ENCODE measurements at places on chromosomes 16 and 17. TPM values are rescaled to one million over a fixed set of nuclear protein-coding genes. Genes with fewer than 3 reads are reported as not detected.

- peak; percentile 76 for DNase-seq
Measured at GRCh38 chr16:78097548-78097947, 1.9 kb upstream of the WWOX start.

DNA sequence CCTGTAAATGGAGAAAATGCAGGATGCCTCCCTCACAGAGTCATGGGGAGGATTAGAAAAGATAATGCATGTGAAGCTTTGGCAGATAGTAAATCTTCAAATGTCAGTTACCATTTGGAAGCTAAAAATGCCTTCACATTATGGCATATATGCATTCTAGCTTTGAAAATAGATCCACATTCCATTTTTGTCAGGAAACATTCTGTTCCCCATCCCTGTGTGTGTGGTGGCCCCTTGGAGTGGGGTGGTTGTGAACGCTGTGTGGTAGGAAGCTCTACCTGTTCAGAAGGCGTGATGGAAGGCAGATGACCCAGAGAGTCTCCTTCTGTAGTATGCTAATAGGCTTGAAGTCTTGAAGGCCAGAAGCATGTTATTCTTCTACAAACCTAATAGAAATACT lies 242.0 kb downstream of the HAPSTR1 start:
- DNase-seq = no peak

DNA sequence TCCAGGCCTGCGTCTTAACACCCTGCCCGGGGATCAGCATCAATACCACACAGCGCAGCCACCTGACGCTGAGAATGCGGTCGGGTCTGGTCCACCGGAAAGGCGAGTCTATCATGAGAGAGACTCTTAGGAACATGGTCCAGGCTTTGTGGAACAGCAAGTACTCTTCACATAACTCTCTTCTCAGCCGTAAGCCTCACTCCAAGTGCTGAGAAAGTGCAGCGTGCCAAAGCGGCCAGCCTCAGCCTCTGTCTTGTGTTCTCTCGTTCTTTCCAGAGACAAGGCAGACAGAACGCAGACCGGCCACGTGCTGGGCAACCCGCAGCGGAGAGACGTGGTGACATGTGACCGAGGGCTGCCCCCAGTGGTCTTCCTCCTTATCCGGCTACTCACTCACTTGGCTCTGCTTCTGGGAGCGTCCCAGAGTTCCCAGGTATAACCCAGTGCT lies 34.4 kb upstream of the ENDOV start:
- DNase-seq = no peak

- DNase-seq = peak; percentile 54
Measured at GRCh38 chr17:43723697-43724359, 34.8 kb downstream of the SOST start.

DNA sequence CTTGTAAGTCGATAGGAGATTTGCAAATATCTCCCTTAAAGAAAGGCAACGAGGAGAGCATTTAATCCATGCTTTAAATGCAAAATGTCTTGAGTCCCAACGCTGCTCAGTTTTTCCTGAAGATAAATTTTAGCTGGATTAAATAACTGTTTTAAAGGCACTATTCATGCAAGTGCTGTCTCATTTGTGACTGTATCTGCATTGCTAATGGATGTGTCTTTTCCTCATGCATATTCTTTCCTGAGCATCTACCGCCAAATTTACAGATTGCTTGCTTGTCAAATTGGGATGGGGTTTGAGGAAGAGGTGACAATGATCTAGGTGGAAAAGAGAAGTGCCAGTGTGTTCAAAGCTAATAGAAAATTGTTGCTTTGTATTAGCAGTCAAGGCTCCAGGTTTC lies 106.9 kb downstream of the RBFOX1 start:
- DNase-seq = no peak

DNA sequence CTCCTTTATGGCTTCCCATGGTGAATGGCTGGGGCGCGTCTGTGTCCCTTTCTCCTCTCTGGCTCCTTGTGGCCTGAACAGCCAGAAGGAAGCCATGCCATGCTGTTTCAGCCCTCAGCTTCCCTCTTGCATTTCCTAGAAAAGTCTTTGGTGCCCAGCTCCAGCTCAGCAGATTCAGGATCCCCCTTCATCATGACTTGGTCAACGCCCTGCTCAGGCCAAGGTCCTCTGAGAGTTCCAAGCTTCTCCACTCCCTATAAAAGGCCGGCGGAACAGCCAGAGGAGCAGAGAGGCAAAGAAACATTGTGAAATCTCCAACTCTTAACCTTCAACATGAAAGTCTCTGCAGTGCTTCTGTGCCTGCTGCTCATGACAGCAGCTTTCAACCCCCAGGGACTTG lies at the start of gene CCL13:
CCL13 (plus strand) TSS at position 287 of the 400 bp plus-strand sequence; CDS start at position 334, 47 bp downstream.
- DNase-seq = no peak

DNA sequence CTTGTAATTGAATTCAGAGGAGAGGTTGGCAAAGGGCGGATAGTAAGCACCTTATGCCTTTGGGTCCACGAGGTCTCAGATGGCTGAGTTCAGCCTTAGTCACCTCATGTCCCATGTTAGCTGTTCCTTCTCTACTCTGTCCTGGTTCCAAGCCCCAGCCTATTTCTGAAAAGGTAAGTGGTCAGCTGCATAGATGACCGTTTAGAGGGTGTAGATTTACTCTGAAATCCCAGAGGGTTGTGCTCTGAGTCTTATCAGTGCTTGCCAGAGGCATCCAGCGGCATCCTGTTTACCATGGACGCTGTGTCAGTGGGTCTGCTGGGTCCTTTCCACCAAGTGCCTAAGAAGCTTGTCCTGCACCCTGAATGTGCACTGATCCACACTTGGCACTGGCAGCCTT lies 1.9 kb downstream of the ZNF778 start:
- DNase-seq = no peak

GRCh38 chr16:67108931-67109406 lies 772 bp upstream of the PHAF1 start:
- DNase-seq = no peak

GRCh38 chr16:680967-681745 lies 946 bp downstream of the STUB1 start:
- peak; percentile 55 for DNase-seq

DNA sequence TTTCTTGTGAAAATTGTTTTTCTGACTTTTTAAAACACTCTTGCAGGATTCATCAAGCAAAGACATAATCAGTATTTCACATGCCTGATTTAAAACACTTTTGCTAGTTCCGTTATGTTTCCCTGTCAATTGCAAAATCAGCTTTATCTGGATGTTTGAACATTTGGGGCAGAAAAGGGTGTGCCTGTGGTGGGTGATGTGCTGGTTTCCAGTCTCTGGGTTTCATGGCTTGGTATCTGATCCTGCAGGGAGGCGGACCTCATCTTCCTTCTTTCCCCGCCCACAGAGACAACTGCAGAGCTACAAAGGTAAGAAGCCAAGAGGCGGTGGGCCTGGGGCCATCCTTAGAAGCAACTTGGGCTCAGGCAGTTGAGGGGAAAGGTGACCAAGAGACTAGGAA lies 41.8 kb downstream of the NLRC5 start:
- no peak for DNase-seq

PRR11 gene
- 28.6 TPM for total RNA-seq

LLGL1 gene
- total RNA-seq = 28.8 TPM
